AG04450 (cell line): ENCODE measurements at places on chromosomes 4 and X.

GRCh38 chr4:7676398-7676922, 241.7 kb upstream of the PSAPL1 start:
- no peak for DNase-seq

- no peak for DNase-seq
Observed at GRCh38 chrX:30814978-30815377, 74.1 kb downstream of the TAB3 start.

- DNase-seq: no peak
Observed at GRCh38 chrX:114152130-114152529, 431.8 kb upstream of the HTR2C start.

GRCh38 chr4:5444918-5445517, 263.3 kb downstream of the EVC2 start:
- DNase-seq: no peak

DNA sequence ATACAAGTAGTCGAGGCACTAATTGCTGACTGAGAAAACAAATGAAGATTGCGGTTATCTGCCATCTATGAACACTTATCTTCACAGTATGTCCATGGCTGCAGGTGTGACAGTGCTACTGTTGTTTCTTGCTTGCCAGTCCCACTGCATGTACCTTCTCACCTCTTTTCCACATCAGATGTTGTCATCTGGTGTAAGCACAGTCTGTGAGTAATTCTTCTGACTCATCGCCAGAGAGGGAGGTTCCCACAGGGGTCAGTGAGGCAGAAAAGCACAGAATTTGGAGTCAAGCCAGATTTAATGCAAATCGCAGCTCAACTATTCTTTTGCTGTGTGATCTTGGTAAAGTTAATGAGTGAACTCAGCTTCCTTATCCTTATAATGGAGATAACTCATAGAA, 144.4 kb downstream of the GLRA2 start:
- DNase-seq: peak; percentile 65

DNA sequence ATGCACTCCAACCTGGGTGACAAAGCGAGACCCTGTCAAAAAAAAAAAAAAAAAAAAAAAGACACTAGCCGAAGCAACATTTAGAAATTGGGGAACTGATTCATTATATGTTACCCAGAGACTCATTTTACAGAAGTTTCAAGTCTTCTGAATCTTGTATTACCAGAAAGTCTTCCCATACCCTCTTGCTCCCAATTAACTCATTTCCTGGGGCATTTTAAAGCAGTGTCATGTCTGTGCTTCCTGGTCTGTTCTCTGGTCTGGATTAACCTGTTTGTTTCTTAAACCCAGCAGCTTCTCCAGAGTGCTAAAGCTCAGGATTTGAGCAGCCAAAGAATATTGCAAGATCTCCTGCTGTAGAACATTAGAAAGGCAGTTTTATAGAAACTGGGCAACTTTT, 43.7 kb downstream of the FRMPD3 start:
- no peak for DNase-seq

GRCh38 chrX:87525771-87526229, 8.2 kb downstream of the KLHL4 start:
- no peak for DNase-seq

DNA sequence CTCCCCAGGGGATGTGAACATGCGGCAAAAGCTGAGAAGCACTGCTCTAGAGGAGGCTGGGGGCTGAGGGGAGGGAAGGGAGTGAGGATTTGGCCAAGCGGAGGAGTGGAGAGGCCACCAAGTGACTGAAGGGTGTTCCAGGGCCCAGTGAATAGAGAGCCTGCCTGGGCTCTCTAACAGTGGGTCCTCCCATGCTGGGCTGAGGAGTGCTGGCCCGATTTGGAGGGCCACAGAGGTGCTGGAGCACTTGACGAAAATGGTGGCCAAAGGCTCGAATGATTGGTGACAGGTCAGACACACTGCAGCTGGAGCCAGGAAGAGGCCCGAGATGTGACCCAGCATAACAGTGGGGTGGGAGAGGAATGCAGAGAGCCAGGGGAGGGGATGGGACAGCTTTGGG, 37.5 kb upstream of the MAP3K15 start:
- no peak for DNase-seq

- DNase-seq: no peak
Observed at GRCh38 chrX:76827672-76828071, 400.2 kb downstream of the MAGEE1 start.

DNA sequence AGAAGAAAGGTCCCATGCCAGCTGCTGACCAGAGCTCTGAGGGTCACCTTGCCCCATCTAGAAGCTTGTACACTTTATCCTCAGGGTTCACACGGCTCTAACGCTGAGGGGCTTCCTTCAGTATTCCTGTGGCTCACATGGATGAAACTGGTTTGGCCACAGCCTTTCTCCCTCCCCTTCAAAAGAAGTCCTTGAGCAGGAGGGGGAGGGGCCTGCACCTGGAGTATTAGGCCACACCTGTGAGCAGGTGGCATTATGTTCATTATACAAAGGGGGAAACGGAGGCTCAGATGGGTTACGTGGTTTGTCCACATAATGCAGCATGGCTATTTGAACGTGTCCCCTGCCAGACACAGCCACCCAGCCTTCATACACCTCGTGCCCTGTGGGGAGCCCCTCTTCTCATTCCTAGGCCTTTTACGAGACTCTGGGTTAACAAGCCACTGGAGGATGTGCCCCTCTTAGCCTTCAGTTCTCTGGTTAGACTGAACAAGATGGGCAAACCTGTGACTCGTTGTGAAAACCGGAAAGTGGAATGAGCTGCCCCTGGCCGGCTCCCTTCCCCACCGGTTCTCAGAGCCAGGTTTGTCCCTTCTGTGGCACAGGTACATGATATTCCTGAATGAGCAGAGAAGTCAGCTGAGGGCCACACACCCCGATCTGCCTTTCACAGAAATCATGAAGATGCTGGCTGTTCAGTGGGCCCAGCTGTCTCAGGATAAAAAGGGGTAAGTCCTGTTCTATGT, 27.2 kb upstream of the JAKMIP1 start:
- DNase-seq: no peak

GRCh38 chrX:50054147-50054546, 131.8 kb downstream of the CLCN5 start:
- DNase-seq: no peak

- no peak for DNase-seq
Observed at GRCh38 chr4:23105759-23106370, 413.1 kb downstream of the GBA3 start.

- DNase-seq: no peak
Observed at GRCh38 chrX:153319295-153320046, 2.1 kb downstream of the PNMA6F start.

GRCh38 chr4:67250131-67250896, 295.0 kb downstream of the CENPC start:
- no peak for DNase-seq

DNA sequence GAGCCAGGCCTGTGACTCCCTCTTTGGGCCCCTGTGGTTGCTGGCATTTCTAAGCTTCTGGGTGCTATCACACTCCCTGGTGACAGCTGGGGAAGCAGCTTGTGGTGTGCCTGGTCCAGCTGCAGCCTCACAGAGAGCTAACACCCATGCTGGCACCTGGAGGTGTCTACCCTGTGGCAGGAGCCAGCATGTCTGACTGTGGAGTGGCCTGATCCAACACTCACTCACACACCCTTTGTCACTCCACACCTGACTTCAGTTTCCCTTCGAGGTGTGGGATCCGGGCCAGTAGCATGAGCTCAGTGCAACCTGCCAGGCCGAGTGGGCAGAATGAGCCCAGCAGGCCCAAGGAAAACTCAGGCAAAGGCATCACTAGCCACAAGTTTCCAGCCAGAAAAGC, 67.5 kb downstream of the TECRL start:
- no peak for DNase-seq

DNA sequence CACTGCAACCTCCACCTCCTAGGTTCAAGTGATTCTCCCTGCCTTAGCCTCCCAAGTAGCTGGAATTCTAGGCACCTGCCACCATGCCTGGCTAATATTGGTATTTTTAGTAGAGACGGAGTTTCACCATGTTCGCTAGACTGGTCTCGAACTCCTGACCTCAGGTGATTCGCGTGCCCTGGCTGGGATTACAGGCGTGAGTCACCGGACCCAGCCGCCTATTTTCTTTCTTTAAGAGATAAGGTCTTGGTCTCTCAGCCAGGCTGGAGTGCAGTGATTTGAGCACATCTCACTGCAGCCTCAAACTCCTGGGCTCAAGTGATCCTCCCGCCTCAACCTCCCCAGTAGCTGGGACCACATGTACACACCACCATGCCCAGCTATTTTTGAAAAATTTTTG, 166.5 kb downstream of the DHRSX start:
- no peak for DNase-seq

DNA sequence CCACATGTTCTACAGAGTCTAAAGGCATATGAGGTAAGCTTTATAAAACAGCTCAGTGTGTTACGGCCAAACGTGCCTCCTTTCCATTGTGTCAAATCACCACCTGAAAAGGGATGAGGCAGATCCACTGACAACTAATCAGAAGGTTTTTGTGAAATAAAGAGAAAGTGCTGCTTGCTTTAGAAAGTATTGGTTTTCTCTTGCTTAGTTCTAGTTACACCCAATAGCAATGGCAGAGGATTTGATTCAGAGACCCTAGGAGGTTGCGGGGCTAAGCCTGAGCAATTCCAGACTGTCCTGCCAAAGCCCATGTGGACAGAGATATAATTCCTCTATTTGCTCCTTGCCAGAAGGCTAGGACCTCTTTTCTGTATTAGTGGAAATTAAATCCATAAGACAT, 125.5 kb downstream of the SPRY1 start:
- DNase-seq: no peak

DNA sequence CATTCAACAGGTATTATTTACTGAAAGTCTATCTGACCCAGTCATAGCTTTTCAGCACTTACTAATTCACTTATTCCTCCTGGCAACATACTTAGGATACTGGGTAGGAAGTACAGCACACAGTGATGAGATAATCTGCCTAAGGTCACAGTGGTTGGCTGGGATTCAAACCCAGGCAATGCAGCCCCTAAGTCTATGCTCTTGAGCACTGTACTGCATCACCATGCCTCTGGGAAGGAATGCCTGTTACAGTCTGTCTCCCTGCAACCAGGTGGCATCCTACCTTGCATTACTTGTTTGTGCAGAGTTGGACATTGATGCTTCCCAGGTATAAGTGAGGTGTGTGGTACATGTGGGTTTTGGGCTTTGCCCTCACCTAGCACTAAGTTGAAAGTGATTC, 21.5 kb upstream of the LRAT start:
- DNase-seq: no peak

GRCh38 chr4:53775381-53775780, 184.1 kb upstream of the LNX1 start:
- DNase-seq: no peak

DNA sequence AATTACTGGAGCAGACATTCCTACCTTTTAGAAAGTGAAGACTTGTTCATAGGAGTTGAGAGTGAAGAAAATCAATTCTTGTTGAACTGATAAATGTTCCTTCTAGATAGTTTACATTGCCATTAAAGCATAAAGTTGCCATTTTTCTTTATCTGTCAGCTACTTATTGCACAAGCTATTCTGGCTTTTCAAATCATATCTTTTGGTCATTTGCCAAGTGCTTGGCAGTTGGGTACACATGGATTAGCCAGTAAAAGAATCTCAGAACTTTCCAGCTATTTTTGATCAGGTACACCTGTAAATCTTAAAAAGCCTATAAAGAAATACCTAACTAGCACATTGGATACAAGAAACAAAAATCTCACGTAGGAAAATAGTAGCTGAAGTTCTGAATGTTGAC, 56.4 kb upstream of the PNPLA4 start:
- DNase-seq: no peak

DNA sequence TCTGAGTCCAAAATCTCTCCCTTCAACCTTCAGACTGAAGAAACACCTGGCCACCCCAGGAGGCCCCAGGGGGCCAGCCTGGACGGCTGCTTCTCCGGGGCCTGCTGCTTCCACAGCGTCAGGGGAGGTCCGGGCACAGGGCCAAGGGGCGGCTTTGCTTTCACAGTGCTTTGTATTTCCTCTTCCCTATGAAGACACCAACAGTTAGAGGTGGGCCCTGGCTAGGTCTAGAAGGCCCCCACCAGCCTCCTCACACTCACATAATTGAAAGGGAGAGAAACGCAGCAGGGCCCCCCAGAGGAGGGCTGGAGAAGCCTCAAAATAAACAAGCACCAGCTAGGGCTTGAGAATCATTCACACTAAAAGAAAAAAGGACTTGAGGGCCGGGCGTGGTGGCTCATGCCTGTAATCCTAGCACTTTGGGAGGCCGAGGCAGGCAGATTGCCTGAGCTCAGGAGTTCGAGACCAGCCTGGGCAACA, 17.8 kb downstream of the SCD5 start:
- no peak for DNase-seq

- no peak for DNase-seq
Observed at GRCh38 chr4:4376074-4376473, 10.8 kb upstream of the NSG1 start.

DNA sequence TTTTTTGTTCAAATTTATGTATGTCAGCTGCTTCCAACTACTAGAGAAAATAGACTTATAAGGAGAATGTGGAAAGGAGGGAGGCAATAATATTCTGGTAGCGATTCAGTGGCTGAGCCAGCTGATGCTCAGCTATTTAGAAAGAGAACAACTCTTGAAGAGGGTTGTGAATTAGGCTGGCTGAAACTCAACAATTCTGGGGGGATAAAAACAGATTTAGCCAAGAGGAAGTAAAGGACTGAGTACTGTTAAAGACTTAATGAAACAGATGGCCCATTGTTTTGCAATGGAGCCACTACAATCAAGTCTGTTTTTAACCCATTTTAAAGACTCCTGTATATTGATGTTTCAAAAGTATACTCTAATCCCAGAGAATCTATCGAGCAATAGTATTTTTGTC, 1058.9 kb downstream of the C4orf33 start:
- DNase-seq: no peak

DNA sequence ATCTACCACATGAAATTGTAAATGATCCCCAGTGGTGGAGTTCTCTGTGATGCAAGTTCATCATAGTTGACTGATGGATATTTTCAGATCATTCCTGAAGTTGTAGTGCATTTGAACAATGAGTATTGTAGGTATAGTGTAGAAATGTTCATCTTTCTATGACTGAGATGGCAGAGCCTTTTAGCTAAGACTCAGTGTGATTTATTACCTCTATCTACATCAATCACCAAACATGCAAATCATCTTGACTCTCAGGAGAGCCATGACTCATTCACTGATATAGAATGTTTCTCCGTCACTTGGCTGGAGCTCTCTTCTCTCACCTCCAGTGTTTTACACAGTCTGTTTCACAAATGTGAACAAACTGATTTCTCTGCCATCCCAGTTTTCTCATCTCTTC, 392.6 kb downstream of the IL1RAPL1 start:
- DNase-seq: no peak

- DNase-seq: no peak
Observed at GRCh38 chrX:37759351-37759750, 20.5 kb upstream of the CYBB start.

GRCh38 chr4:139145552-139145932, 31.5 kb downstream of the ELF2 start:
- DNase-seq: no peak

DNA sequence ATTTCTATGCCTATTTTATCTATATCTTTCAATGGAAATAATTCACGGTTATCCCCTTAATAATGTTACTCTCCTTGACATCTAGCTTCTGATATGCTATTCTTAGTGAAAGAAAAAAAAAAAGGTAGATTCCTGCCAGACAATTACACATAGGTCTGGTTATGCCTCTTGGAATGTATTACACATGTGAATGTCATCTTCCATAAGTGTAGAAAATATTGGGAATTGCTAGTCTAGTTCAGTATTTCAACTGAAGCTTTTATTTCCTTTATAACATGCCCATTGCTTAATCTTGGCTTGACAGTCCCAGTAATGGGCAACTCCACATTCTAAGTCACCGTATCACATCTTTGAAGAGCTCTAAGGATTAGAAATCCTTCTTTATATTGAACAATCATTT, 25.4 kb upstream of the PPP1R2C start:
- no peak for DNase-seq

- no peak for DNase-seq
Observed at GRCh38 chr4:177989503-177990201, 547.4 kb upstream of the AGA start.
